Stimulated activated CD4-positive, alpha-beta T cell treated with anti-CD3 and anti-CD28 coated beads, Interleukin-2, amount 100 ng/mL, for 24 hours (primary cell): ENCODE measurements at places on chromosomes 16 and 17.
A peak's percentile ranks its signal among the peaks of the same experiment; 100 is the strongest.

DNA sequence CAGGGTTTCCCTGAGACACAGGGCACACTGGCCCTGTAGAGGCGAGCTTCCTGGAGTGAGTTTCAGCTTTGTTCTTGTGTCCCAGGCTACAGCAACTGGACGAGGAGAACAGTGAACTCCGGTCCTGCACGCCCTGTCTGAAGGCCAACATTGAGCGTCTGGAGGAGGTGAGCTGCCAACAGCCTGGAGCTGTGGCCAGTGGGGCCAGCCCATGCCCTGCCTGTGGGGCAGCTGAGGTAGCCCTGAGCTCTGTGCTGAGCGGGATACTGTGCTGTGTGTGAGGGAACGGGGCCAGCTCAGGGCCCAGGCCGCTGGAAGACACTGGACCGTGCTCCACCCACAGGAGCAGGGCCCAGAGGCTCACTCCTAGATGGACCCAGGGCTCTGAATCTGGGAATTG lies 8.7 kb upstream of the CAPN15 start:
- no peak for DNase-seq

DNA sequence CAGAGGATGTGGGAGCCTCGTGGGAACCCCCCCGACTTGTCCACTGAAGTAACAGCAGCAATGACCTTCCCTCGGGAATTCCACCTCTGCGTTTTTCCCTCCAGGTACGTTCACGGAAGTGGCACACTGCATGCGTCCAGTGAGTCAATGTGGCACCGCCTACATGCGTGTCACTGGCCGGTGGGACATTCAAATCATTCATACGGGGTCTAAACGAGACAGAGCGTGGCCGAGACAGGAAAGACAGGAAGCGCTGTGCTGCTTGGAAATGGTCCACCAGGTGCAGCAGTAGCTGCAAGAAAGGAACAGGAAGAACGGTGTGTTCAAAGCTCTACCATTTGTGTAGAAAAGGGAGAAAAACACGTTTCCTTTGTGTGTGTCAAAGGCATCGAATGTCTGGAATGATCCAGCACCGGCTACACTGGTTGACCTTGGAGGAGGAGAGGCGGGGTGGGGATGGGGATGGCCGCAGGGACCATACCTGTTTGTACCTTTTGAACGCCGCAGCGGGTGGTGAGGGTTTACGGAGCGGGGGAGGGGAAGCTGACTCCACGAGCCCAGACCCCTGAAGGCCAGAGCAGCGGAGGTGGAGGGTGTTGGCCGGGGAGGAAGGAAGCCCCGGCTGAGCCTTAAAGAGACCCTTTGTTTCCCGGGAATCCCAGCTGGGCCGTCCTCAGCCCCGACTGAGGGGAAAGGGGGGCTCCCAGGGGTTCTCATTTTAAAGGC lies 1.7 kb upstream of the PGAP6 start:
- peak; percentile 49 for DNase-seq

GRCh38 chr17:11304568-11304967 lies 63.6 kb downstream of the SHISA6 start:
- DNase-seq: no peak

GRCh38 chr16:53224951-53225533 lies 170.3 kb downstream of the CHD9 start:
- DNase-seq: no peak

DNA sequence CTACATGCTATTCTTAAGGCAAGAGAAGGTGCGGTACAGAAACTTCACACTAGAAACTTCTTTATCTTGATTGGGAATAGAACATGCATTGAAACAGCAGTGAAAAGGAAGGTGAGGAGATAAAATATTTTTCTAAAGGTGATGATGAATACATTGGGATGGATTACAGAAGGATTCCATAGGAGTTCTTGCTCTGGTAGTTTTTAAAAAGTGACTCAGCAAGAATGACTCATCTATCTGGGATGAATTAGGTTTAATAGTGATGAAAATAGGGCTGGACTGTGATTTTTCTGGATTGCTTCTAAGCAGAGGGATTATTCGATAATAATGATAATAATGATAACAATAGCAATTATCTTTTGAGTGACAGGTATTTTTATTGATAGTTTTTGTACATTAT lies 65.6 kb upstream of the HS3ST4 start:
- DNase-seq: no peak

DNA sequence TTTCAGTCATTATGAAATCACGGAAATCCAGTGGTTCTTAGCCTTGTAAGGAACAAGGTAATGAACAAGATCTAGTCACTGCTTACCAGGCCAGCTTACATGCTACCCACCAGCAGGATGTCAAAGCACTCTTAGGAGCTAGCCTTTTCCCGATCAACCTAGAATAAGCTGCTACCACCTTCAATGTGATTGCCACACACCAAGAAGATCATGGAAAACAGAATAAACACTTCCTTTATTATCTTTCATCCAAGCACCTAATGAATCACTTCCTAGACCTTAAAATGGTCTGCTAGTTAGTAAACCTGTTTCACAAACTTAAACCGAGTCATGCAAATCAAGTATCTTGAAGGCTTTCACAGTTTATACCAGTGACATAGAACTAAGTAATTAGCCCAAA lies 5.0 kb downstream of the BBS2 start:
- DNase-seq: no peak
